ENCODE measurements at places on chromosomes 5 and 9. TPM values are rescaled to one million over a fixed set of nuclear protein-coding genes. Genes with fewer than 3 reads are reported as not detected.

- H3K27ac ChIP-seq = no peak overlapping the region
- no peaks in the 10 kb centered on the region for H3K4me1 ChIP-seq
- no peaks in the 10 kb centered on the region for H3K27me3 ChIP-seq
Measured at GRCh38 chr5:133781436-133782225, 169.3 kb upstream of the FSTL4 start.

SAXO1 gene
- total RNA-seq = 0.14 TPM

PHF24 gene
- under 0.01 TPM for total RNA-seq

GRCh38 chr5:162824360-162824759, 613.0 kb upstream of the CCNG1 start:
- no peak overlapping the region for H3K27ac ChIP-seq
- no peaks in the 10 kb centered on the region for H3K4me1 ChIP-seq
- DNase-seq = no peak
- H3K4me3 ChIP-seq = no peak overlapping the region
- H3K36me3 ChIP-seq = no peaks in the 10 kb centered on the region

GRCh38 chr9:138116521-138116920, 238.9 kb downstream of the CACNA1B start:
- no peak overlapping the region for H3K27ac ChIP-seq
- no peak overlapping the region for H3K4me3 ChIP-seq
- H3K36me3 ChIP-seq = no peaks in the 10 kb centered on the region
- no peaks in the 10 kb centered on the region for H3K27me3 ChIP-seq
- H3K4me1 ChIP-seq = no peaks in the 10 kb centered on the region
- no peak for DNase-seq

TEX48 gene
- total RNA-seq = not detected

DNA sequence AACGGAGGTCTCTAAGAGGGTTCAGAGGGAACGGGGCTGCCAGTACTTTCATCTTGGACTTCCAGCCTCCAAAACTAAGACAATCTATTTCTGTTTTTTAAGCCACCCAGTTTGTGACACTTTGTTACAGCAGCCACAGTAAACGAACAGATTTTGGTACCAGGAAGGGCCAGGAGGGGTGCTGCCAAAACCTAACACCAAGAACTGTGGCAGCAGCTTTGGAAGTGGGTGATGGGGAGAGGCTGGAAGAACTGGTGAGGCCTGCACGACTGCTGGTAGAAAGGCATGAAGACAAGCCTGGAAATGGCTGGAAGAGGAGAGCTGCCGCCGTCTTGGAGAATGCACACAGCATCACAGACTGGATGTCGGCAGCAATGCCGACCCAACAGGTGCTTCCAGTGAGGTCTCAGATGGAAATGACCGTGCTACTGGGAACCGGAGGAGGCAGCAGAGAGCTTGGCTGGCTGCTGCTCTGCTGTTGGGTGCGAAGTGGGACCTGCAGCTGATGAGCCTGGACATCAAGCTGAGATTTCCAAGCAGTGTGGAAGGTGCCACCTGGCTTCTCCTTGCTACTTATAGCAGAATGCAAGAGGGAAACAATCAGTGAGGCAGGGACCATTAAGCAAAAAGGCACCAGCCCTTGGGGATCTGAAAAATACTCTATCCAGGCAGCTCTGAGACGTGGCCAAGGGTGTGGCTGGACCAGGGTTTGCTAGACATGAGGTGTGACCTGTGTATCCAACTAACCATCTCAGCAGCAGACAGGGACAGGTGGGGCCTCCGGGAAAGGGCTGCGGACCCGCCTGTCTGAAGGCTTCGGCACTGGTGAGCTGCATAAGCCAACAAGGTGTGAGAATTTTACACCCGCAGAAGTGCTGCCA, 4.7 kb upstream of the TMEM210 start:
- H3K27me3 ChIP-seq = no peaks in the 10 kb centered on the region
- no peak for DNase-seq
- no peaks in the 10 kb centered on the region for H3K4me1 ChIP-seq
- H3K36me3 ChIP-seq = no peaks in the 10 kb centered on the region
- H3K4me3 ChIP-seq = no peak overlapping the region

GRCh38 chr5:133738271-133738670, 125.9 kb upstream of the FSTL4 start:
- H3K4me3 ChIP-seq = no peak overlapping the region
- no peak for DNase-seq
- H3K27ac ChIP-seq = no peak overlapping the region
- H3K36me3 ChIP-seq = no peaks in the 10 kb centered on the region
- H3K4me1 ChIP-seq = no peaks in the 10 kb centered on the region

DNA sequence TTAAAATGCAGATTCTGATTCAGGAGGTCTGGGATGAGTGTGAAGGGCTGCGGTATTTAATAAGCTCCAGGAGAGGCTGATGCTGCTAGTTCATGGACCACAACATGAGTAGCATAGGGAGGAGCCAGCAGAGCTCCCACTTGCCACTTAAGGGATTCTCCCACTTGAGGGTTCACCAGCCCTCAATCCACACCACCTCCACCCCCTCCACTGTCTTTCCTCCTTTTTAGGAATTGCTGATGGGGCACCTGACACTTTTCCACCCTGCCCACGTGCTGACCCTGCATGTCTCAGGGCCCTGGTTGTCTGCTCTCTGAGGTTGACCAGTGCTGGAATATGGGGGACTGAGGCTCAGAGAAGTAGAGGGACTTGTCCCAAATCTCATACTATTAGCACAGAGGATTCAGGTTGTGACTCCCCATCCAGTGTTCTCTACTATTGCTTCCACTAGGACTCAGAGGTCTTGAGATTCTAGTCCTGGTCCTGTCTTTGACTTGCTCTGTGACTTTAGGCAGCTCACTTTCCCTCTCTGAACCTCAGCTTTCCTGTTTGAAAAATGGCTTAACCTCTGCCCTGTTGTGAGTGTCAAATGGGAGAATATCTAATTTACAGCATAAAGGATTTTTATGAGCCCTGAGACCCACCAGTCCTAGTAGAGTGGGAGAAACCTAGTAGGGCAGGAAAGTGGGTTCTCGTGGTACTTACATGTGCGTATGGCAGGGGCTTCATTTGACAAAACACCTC, 72.9 kb downstream of the PPARGC1B start:
- peak overlapping the region; percentile 73 for H3K27ac ChIP-seq
- H3K36me3 ChIP-seq = no peaks in the 10 kb centered on the region
- H3K4me3 ChIP-seq = no peak overlapping the region
- no peak for DNase-seq
- H3K27me3 ChIP-seq = no peaks in the 10 kb centered on the region
- peaks cover 5% of the 10 kb centered on the region for H3K4me1 ChIP-seq

- no peaks in the 10 kb centered on the region for H3K27me3 ChIP-seq
- no peaks in the 10 kb centered on the region for H3K36me3 ChIP-seq
- H3K4me3 ChIP-seq = no peak overlapping the region
- H3K27ac ChIP-seq = no peak overlapping the region
- no peaks in the 10 kb centered on the region for H3K4me1 ChIP-seq
Measured at GRCh38 chr5:91219803-91220371, 163.2 kb downstream of the ARRDC3 start.

DNA sequence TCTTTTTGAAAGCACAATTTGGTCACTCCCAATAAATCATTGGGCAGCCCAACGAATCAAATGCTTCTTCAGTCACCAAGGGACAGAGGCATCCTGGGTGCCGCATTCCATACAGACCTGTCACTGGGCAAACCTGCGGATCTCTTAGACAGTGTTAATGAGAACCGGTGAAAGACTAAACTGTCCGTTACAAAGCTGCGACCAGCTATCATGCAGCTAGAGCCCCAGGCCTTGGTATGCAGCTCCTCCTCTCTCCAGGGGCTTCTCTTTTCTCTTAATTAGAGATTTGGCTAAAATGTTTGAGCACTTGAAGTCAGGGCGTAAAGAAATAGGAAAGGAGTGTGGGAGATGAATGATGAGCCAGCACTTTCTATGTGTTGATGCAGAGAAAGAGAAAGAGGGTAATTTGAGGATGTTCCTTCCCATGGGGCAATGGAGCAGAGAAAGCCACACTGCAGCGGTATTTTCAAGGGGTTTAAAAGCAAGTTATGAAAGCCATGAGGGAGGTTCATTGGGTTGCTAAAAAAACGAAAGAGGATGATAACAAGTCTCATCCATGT, 175.3 kb downstream of the RFK start:
- H3K27ac ChIP-seq = no peak overlapping the region
- no peak for DNase-seq
- no peaks in the 10 kb centered on the region for H3K36me3 ChIP-seq
- no peaks in the 10 kb centered on the region for H3K4me1 ChIP-seq

TRPM3 gene
- 8.4 TPM for total RNA-seq

DNA sequence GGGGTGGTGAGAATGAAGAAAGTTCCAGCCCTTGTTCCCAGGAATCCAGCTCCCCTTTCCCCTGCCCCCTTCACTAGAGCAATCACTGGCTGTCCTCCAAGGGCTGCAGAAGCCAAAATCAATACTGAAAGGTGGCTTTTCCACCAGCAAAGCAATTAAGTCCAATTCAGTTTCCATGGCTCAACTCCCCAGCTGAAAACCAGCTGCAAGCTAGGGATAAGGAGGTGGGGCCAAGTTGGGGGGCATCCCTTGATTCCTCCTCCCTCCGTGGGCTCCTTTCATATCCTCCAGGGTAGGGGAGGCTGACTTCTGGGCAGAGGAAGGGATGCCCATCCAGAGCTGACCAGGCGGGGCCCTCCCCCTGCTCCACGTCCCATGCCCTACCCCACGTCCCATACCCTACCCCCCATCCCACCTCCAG, 22.7 kb downstream of the CAMK2A start:
- no peaks in the 10 kb centered on the region for H3K36me3 ChIP-seq
- H3K27me3 ChIP-seq = no peaks in the 10 kb centered on the region
- H3K4me1 ChIP-seq = no peaks in the 10 kb centered on the region
- H3K27ac ChIP-seq = no peak overlapping the region
- DNase-seq = no peak

DNA sequence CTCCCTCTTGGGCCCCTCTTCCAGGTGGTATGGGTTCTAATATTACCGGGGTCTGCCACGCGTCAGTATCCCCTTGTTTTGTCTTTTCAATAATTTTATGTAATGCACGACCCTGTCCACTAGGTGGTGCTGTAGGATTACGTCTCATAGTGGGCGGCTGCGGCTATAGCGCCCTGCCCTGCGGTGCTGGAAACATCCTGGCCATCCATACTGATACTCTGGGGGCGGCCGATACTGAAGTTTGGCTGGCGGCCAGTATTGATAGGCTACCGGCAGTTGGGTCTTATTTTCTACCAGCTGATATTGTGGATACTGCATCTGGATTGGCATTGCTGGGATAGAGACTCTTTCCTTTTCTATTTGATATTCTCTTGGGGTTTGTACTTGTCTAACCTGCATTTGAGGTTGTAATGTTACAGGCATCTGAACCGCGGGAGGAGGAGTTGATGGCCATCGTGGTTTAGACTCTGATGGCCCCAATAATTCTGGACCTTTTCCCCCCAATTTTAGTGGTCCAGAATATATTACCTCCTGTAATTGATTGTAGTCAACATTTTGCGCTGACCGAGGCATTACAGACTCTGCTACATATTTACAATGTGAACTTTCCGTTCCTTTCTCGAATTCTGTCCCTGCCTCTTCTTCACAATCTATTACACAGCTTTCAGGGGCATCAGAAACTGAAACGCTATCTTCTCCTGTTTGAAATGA, 3.3 kb upstream of the TMEM141 start:
- peaks cover 3% of the 10 kb centered on the region for H3K4me1 ChIP-seq
- no peaks in the 10 kb centered on the region for H3K27me3 ChIP-seq
- no peak overlapping the region for H3K27ac ChIP-seq
- H3K36me3 ChIP-seq = no peaks in the 10 kb centered on the region
- DNase-seq = peak; percentile 70
- no peak overlapping the region for H3K4me3 ChIP-seq

STARD4 gene
- total RNA-seq = 2.3 TPM

DNA sequence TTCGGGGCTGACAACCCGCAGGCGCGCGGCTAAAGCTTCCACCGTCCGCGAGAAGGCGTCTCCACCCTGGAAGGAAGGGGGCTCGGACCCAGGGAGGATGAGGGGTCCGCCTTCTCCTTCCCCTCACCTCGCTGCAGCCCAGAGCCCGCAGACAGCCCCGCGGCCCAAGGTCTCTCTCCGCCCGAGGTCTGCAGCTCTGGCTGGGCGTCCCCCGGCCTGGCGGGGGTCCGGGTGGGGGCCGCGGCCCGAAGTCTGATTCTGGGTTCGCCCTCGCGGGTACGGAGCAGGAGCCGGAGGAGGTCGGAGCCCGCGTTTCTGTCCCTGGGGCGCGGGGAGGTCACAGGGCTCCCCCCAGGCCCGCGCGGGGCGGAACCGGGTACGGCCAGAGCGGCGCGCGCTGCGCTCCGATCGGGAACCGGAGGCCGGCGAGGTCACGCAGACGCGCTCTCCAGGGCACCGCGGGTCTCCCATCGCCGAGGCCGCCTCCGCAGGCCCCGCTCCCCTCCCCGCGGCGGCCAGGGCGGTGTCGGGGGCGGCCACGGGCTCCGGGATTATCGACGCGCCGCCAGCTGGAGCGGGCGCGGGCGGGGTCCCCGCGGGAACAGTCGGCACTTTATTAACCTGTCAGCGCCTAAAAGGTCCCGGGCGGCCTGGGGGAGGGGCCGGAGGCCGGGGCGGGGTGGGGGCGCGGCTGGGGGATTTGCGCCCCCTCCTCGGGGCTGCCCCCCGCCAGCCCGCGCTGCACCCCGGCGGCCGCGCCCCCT, 11.6 kb downstream of the LHX3 start:
- no peak overlapping the region for H3K4me3 ChIP-seq
- no peak overlapping the region for H3K27ac ChIP-seq
- DNase-seq = no peak
- H3K36me3 ChIP-seq = no peaks in the 10 kb centered on the region

DNA sequence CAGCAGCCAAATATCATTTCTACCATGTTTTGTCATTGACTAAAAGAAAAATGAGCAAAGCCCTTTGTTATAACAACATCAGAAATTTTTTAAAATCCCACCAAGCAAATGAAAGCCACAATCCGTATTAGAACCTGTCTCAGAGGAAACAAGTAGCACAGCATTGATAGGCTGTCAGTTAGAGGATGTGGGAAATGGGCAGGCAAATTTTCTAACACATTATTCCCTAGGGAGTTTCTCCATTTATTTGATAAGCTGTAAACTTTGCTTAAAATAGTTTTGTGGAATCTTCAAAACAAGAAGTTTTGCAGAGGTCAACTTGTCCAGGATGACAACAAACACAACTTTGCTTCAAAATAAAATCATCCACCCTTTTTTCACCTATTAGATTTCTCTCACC, 53.6 kb upstream of the APC start:
- no peaks in the 10 kb centered on the region for H3K4me1 ChIP-seq
- H3K27ac ChIP-seq = no peak overlapping the region
- no peak overlapping the region for H3K4me3 ChIP-seq
- no peaks in the 10 kb centered on the region for H3K27me3 ChIP-seq
- no peaks in the 10 kb centered on the region for H3K36me3 ChIP-seq

TSTD2 gene
- 9.0 TPM for total RNA-seq

DNA sequence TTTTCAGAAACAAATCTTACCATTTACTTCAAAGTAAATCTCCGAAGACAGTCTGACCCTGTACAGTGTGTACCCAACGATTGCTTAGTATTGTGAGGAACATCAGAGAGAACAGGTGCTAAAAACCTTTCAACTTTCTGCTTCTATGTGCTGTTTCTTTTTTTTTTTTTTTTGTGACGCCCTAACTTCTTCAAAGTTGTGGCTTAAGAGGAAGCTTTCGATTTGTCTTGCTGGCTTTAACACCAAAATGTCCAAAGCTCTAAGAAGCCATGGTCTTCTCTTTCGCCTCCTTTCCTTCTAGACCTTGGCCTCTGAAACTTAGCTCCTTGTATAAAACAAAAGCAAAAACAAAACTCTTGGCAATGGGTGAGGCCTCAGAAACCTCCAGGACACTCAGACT, 1.2 kb downstream of the TNFSF8 start:
- no peak overlapping the region for H3K4me3 ChIP-seq
- no peaks in the 10 kb centered on the region for H3K4me1 ChIP-seq
- no peaks in the 10 kb centered on the region for H3K27me3 ChIP-seq
- no peak overlapping the region for H3K27ac ChIP-seq
- no peaks in the 10 kb centered on the region for H3K36me3 ChIP-seq

SPATA31E1 gene
- not detected for total RNA-seq
